Cardiac muscle cell (in vitro differentiated cells and primary cell): ENCODE measurements at places on chromosomes 4 and X.

GRCh38 chr4:40940317-40940741, 190.6 kb downstream of the NSUN7 start:
- no peak for DNase-seq

DNA sequence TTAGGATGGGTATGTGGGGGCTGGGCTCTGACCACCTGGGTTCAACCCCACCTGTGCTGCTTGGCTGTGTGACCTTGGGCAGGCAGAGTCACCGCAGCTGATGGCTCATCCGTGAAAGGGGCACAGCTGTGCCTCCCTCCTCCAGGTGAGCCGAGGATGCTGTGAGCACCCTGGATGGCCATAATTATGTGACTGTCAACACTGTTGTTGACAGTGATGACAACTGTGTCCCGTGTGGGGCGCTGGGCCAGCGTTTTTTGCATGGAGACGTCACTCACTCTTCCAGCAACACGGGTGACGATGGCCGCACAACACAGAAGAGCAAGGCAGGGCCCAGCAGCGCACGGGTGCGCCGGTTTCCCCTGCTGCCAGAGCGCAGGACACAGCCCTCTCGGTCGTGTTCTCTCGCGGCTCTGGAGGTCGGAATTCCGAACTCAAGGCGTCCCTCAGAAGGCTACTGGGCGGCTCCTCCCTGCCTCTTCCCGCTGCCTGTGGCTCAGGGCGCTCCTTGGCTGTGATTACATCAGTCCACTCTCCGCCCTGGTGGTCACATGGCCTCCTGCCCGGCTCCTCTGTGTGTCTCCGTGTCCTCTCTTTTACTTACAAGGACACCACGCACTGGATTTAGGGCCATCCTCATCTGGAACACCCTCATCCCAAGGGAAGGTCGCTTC, 1.3 kb downstream of the SH3TC1 start:
- DNase-seq = no peak

DNA sequence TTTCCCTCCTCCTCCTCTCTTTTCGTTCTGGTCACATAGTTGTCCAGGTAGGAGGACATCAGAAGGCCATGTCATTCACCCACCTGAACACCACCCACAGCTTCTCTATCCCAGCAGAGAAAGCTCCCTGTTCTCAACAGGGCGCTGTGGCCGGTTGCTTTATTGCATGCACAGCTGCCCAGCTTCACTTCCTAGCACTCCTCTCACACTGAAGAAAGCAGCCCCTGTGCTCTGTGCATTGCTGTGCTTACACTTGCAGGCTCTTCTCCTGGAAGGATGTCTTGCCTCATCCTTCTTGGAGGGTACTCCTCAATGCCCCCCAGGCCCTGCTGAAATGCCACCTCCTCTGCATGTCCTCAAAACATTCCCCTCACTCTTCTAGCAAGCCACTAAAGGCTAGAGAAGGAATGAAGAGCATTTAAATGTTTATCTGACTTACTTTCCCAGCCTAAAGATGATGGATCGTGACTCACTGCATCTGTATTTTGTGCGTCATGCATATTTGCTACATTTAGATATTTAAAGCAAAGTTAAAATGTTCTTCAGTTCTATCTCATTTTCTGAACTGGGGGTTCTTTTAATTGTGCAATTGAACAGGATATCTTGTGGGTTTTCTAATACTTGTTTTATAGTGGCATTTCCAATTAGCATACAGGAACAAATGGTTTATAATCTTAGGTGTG, 186.4 kb upstream of the PUDP start:
- DNase-seq = peak; percentile 45

- no peak for DNase-seq
These were observed 11.6 kb downstream of the MAGEB16 start for GRCh38 chrX:35809781-35810180.

- DNase-seq = no peak
These were observed 14.0 kb downstream of the CXCL2 start for GRCh38 chr4:74084984-74085383.

- peak; percentile 5 for DNase-seq
These were observed 43.7 kb downstream of the TMPRSS11E start for GRCh38 chr4:68490826-68491457.

GRCh38 chr4:119244832-119245231, 32.3 kb downstream of the USP53 start:
- DNase-seq = no peak

GRCh38 chr4:153962311-153963039, 173.6 kb upstream of the SFRP2 start:
- no peak for DNase-seq

DNA sequence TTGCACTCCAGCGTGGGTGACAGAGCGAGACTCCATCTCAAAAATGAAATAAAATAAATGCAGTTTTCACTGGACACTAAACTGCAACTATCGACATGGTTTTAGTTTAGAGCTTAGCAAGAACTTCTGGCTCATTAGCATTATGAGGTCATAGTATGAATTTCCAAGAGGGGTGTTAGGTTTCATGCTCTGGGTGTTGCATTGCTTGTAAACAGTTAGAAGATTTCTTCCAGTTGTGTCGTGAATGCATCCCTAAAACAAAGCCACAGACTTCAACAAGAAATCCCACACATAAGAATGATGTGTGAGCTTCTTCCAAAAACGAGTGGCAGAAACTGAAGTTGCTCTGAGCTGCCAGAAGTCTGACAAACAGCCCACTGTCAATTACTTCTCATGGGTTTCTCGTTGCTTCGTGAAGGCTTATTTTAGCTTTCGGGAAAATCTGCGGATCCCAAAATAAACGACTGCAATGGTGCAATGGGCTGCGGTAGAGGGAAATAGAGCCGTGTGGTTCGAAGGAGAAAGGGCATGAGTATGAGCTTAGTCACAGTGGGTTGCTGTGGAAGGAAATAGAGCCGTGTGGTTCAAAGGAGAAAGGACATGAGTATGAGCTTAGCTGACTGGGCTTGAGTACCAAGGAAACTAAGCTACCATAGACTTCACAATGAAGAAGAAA, 354.9 kb downstream of the DHRSX start:
- no peak for DNase-seq
